ENCODE measurements at places on chromosomes 2 and 18. TPM values are rescaled to one million over a fixed set of nuclear protein-coding genes. Genes with fewer than 3 reads are reported as not detected.

DNA sequence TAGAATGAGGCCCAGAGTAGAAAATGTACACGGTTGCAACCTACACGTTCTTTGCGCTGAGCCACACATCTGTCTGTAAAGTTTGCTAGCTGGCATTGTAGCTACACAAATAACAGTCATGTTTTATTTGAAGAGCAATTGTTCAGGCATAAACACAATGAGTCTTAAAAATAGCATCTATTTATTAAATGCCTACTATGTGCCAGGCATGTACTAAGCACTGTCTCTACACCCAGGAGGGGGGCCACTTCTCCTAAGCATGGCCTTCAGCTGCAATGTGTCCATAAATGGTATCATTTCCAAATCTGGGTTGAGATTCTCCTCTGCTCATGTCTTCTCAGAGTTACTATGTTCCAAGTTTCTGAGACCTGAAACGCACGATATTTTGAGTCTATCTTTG, 156.1 kb upstream of the LMAN1 start:
- DNase-seq, result no peak

DNA sequence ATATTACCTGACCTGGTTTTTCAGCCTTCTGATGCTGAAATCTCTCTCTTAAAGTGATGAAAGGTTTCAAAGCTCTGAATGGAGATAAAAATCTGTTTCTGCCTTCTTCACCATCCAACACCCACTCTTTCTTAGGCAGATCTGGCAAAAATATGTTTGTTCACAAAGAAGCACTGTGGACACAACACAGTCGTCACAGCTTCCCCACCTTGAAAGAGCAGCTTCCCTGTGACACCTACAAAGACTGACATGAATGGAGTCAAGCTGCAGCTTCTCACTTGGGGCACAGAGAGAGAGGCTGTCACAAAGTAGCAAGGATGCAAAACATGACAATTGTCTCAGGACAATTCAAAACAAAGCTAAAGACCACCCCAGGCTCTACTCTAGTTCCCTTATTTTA, 86.5 kb downstream of the ICOS start:
- no peak for DNase-seq

DNA sequence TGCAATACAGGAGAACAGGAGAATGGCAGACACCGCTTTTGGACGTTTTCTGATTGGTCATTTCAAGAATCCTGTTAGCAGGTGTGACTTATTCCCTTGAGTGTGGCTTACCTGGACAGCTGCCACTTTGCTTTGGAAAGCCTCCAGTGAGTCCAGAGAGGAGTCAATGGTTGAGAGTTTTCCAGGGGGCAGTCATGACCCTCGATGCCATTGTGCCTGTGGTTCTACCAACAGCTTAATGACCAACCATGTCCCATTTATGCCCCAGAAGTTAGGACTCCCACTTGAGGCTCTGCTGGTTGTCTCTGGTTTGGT, 12.4 kb downstream of the IGFBP2 start:
- DNase-seq, result no peak

DNA sequence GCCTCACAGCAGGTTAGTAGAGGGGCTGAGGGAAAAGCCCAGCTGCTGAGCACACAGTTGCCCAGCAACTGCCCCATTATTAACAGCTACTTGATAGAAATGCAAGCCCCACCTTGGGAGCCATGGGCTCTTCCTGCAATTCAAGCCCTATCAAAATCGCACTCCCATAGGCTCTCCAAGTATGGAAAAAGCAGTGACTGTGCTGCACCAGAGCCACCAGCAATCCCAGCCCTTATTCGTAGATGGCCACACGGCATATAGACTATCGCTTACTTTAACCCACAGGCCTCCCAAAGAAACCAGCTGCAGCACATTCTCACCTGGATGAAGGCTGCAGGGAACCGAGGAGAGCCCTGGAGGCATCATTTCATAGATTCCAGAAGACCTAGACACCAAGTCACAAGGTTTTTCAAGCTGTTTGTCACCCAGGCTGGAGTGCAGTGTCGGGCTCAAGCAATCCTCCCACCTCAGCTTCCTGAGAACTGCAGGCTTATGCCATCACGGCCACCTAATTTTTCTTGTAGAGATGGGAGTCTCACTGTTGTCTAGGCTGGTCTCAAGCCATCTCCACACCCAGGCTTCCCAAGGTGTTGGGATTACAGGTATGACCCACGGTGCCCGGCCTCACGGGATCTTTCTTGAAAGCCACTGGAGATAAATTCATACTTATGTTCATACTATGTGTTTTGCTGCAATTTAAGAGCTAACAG, 11.3 kb downstream of the NCL start:
- DNase-seq, result no peak

- no peak for DNase-seq
Observed at GRCh38 chr2:75607400-75607798, 39.2 kb upstream of the MRPL19 start.

DNA sequence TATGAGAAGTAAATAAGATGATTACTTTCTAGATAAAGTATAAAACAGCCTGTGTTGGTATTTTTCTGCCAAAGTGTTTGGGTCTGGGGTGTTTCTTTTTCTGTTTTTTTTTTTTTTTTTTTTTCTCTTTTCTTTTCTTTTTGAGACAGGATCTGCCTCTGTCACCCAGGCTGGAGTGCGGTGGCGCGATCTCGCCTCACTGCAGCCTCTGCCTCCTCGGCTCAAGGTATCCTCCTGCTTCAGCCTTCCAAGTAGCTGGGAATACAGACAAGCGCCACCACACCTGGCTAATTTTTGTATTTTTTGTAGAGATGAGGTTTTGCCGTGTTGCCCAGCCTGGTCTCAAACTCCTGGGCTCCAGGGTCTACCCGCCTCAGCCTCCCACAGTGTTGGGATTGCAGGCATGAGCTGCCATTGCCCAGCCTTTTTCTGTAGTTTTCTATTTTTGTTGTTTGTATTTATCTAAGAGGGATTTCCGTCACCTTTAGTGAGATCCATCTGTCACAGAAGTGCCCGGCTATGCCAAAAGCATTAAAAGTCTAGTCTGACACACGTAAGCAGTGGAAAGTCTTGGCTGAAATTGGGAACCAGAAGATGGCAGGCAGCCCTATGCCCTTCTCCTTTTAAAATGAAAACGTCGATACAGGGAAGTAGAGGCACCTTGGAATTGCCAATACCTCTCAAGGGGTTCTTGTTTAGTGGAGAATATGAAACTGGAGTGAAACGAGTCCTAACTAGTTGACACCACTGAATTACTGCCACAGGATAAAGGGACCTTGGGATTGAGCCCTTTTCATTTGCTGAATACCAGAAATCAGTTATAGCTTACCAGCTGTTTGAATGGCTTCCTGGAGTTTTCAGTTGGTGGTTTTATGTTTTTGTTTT, 14.0 kb downstream of the UGP2 start:
- no peak for DNase-seq

GRCh38 chr2:19800796-19801195, 101.0 kb downstream of the TTC32 start:
- DNase-seq, result no peak

DNA sequence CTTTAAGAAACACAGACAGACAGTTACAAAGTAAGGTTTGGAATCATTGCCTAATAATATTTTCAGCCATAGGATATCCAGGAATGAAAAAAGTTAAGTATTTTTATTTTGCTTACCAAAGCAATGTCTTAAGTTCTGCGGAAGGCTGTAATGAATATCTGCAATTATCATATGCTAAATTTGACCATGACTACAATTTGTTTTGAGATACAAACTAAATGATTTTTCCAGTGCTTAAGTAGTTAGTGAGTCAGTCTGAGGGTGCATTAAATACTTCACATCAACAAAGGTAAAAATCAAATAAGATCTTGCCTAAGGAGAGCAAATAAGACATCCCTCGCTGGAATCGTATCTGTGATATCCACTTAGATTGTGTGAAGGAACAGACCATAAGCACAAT, 250.0 kb downstream of the CD226 start:
- no peak for DNase-seq

DNA sequence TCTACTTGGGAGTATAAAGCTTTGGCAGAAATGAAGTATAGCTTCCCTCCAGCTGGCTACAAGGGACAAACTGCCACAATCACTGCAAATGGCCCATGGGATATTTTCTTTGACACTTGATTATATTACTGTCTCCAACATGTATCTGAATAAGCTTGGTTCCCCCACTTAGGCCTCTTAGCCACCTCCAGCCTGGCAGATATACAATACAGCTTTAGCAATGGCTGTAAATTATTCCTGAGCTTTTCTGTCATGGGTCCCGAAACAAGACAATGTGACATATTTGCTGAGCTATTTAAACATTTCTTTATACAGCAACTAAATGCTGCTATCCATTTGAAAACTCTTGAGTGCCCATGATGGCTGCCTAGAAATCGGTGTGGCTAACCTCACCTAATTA, 406.2 kb downstream of the SUCLG1 start:
- no peak for DNase-seq

DNA sequence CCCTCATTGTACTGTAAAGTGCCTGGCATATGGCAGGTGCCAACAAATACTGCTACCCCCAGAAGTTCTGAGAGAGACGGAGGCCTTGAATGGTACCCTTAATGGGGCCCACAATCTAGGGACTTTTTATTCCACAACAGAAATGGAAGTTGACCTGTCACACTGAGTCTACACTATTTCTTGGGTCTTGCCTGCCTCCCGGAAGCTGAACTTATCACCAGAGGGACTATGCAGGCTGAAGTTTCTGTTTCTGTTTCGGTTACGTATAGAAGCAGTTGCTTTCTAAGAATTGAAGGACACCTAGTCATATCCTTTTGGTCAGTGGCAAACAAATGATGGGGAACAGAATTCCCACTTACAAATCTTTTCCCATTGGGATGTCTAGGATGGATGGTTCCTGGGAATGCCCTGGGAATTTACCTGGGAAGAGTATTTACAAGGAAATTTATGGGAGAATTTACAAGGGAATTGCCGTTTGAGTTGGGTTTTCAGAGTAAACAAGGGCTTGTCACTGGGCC, 74.2 kb downstream of the HS1BP3 start:
- DNase-seq, result no peak

Gene PARD6G
- 17.7 TPM for polyA plus RNA-seq

Gene CPLX4
- polyA plus RNA-seq, result not detected

Gene TTR
- polyA plus RNA-seq, result 0.30 TPM

Gene C1GALT1C1L
- 1.9 TPM for polyA plus RNA-seq

Gene RNF144A
- polyA plus RNA-seq, result 35.4 TPM

Gene SCN1A
- 1.9 TPM for polyA plus RNA-seq

Gene SLC38A11
- polyA plus RNA-seq, result 1.8 TPM

Gene PSME4
- polyA plus RNA-seq, result 44.1 TPM
